ENCODE measurements at places on chromosomes 5 and 9.

GRCh38 chr9:19156805-19157204 lies 29.5 kb upstream of the PLIN2 start:
- DNase-seq: no peak

DNA sequence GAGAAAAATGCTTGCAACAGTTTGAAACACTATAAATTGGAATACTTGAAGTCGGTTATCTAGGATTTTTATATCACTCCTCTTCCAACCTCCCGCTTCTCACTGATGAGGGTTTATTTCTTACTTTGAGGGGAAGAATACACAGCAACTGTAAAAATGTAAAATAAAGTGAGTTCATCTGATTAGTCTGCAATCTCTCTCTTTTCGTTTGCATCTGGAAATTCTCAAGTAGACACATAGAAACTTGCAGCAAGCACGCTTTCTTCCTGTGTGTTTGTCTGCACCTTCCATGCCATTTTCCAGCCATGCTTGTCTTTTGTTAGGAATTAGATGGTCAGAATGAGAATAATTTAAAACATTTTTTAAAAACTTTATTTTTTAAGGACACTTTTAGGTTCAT lies 45.1 kb upstream of the TAF11L2 start:
- no peak for DNase-seq

DNA sequence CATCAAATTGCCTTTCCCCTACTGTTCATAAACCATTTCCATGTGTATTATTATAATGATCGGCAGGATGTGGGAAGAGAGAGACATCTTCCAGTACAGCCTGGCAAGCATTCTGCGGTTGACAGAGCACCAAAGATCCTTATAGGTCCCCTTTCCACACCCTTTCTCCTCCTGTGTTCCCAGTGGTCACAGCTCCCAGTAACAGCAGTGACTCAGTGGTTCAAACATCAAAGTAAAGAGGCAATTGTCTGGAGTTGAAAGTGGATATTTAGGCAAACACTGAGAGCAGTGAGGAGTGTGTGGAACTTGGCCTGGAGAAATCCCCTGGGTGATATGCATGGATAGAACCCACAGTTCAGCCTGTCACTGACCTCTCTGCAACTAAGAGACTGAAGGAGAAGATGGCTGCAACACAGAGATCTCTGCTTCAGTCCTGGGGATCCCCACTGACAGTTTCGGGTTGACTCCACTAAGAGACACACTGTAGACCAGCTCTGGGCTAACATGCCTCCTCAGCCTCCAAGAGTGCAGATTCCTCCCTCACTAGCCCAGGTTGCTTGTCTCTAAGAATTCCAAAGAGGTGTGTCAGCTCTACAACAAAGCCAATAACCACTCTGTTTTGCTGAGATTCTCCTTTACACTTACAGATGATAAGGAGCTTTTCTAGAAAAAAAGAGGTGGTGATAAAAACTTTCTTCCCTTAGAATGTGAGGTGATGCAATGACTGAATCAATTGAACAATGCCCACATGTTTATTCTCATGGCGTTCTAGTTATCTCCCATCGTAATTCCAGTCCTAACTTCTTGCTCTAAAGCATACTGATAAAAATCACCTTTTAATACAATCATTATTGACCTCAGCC lies 94.4 kb upstream of the IL6ST start:
- no peak for DNase-seq

GRCh38 chr5:1056611-1057484 lies 48.2 kb downstream of the NKD2 start:
- no peak for DNase-seq

GRCh38 chr5:52838326-52839015 lies 50.8 kb downstream of the ITGA1 start:
- DNase-seq: no peak
